Suppressor macrophage (primary cell): ENCODE measurements at places on chromosomes 5 and 9.

- DNase-seq = no peak
These were observed 142.9 kb upstream of the GRIA1 start for GRCh38 chr5:153347611-153348010.

GRCh38 chr9:128551657-128552152, 682 bp upstream of the SPTAN1 start:
- no peak for DNase-seq

DNA sequence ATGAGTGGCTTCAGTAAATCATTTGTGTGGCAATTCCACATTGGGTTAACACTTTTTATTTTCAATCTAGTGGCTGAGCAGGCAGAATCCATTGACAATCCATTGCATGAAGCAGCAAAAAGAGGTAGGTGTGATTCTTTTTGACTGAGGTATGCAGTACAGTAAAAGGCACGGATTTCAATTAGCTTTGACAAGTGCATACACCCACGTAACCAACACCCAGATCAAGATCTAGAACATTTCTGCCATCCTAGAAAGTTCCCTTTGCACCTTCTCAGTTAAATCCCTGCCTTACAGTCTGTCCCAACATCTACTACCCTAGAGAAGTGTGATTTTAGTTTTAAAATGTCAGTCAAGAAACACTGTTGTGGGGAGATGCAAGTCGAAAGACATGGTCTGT, 43.4 kb downstream of the OSTF1 start:
- no peak for DNase-seq

- DNase-seq = no peak
These were observed 204.4 kb upstream of the TRIM32 start for GRCh38 chr9:116482740-116483139.

- DNase-seq = no peak
These were observed 5.0 kb downstream of the MAMDC4 start for GRCh38 chr9:136857166-136857565.

GRCh38 chr9:99056886-99057664, 47.8 kb upstream of the TGFBR1 start:
- peak; percentile 58 for DNase-seq

GRCh38 chr5:151619812-151620460, 28.8 kb upstream of the FAT2 start:
- DNase-seq = no peak

GRCh38 chr5:126831156-126831555, 54.2 kb downstream of the LMNB1 start:
- DNase-seq = no peak

DNA sequence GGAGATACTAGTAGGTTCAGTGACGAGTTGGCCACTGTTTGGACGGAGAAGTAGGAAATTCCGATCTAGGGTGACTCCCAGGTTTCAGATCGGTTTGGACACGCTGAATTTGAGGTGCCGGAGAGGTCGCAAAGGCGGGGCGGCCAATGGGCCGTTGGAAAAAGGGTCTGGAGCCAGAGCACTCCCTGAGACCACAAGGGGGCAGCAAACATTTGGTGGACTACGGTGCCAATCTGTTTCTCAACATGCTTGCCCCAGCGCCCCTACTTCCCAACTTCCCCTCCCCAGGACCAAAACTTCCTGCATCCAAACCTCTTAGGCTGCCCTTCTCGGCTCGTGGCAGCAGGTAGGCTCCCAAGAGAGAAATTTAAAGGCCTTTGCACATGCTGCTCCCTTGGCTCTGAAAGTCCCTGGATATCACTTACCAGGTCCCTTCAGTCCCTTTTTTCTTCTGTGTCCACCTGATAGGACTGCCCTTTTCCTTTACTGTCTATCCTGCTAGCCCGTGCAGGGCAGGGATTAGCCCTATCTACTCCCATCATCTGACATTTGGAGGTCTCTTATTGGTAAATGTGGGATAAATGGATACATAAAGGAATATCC, 992 bp upstream of the RPP25L start:
- peak; percentile 90 for DNase-seq

GRCh38 chr5:74951865-74952264, 85.7 kb upstream of the FAM169A start:
- DNase-seq = no peak

DNA sequence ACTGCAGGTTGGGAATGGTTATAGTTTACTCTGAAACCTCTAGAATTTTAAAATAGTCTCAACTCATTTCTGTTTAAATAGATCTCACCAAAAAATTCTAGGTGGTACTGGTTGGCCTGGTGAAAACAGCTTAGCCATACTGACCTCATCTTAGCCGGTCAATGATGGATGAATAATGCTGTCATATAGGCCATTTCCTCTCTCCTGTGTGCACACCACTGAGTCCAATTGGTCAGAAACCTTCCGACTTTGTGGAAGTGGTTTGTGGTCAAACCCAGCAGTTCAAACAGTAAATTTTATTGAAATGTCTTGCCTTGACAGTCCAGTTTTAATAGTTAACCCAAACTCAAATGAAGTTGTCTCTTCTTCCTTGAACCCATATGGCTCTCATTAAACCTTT, 98.6 kb downstream of the GIN1 start:
- DNase-seq = peak; percentile 12

DNA sequence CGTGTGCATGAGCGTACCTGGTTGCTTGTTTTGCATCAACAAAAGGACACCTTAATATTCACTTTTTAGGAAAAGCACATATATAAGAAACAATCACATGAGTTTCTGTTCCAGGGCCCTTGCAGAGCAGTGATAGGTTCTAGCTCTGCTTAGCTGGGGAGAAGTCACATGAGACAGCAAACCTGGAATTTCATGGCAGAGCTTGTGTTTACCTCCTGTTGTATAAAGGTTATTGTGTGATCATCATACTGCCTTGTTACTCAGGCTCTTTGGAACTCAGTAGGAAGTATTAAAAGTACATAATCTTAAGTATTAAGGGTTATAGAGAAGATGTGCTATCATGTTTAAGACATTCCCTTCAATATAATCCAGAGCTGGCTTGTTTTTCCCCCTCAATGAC, 18.0 kb upstream of the VLDLR start:
- DNase-seq = no peak

- no peak for DNase-seq
These were observed 133.4 kb downstream of the TRPM3 start for GRCh38 chr9:70987986-70988385.
